Hematopoietic multipotent progenitor cell treated with erythropoietin and hydrocortisone succinate and interleukin-3 and kit ligand, for 15 days (in vitro differentiated cells): ENCODE measurements at places on chromosomes 11 and 22.

DNA sequence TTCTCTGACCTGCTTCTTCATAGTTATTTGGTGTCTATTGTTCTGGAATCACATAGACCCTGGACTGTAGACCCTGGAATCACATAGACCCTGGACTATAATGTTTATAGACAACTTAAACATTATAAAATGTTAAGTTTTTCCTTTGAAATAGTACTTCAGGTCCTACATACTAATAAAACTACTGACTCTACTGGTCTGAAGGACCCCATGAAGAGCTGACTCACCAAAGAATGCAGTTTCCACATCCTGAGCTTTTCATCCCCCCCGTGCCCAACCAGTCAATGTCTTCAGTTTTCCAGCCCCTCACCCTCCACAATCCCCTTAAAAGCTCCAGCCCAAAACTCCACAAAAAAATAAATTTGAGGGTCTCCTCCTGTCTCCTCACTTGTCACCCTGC lies 6.6 kb upstream of the PLEKHA7 start:
- DNase-seq = no peak

GRCh38 chr11:26350002-26350401 lies 18.1 kb downstream of the ANO3 start:
- DNase-seq = no peak

DNA sequence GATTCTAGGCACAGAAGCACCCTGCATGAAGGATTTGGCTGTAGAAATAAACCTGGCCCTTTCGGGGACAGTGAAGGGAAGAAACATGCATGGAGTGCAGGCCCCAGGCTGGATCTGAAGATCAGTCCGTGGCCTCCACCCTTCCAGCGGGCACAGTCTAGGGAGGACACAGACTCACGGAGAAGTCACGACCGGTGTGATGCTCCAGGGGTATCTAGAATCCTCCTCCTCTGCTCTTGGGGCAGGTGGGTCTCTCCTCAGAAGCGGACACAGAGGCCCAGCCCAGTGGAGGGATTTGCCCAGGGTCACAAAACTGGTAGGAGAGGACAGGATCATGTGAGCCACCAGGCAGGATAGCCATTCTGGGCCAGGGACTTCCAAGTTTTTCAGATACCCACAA lies 22.4 kb downstream of the SLCO2B1 start:
- no peak for DNase-seq

GRCh38 chr11:31798554-31799434 lies 12.3 kb downstream of the PAX6 start:
- no peak for DNase-seq

DNA sequence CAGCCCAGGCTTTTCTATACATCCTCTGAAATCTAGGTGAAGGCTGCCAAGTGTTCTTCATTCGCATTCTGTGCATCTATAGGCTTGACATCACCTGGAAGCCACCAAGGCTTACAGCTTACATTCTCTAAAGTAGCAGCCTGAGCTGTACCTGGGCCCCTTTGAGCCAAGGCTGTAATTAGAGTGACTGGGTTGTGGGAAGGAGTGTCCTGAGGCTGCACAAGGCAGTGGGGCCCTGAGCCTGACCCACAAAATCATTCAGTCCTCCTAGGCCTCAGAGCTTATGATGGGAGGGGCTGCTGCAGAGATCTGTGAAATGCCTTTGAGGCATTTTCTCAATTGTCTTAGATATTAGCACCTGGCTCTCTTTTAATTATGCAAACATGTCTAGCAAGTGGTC lies 33.0 kb upstream of the RDX start:
- DNase-seq = no peak

DNA sequence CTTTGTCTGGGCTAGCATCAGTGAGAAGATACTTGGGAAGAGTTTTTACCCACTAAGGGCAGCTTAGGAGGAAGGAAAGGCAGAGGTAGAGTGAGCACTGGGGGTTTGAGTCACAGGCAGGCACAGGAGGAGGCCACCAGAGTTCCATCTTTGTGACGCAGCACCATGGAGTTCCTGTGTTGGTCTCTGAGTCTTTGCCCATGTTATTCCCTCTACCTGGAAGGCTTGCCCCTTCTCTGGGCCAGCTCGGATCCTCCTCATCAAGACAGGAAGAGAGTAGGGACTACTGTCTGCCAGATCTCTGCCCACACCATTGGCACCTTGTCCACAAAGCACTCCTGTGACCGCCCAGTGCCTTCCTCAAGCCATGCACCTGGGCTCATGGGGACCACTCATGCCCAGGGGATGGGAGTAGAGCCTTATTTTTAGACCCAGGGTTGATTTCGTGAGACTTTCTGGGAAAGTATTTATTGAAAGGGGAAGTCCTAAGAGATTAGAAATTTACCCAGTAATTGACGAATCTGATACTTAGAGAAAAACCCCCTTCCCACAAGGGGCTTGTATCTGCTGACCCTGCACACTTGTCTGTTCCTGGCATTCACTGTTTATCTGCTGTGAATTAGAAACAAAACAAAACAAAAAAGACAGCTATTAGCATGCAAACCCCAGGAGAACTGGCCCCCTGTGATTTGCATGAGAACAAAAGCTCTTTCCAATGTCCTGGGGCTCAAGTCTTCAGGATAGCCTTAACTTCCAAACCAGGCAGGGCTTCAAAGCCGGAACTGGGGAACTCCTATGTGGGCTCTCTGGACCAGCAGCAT lies 35.9 kb upstream of the MYEOV start:
- no peak for DNase-seq

- DNase-seq = no peak
Observed at GRCh38 chr11:21144531-21144930, 475.1 kb downstream of the NELL1 start.

- no peak for DNase-seq
Observed at GRCh38 chr11:114059984-114060391, 477 bp downstream of the ZBTB16 start.

GRCh38 chr22:18024276-18024939 lies at the start of gene MICAL3:
Gene MICAL3 (minus strand): TSS chr22:18024561. CDS start chr22:17906812, 117,749 bp downstream.
- peak; percentile 78 for DNase-seq

DNA sequence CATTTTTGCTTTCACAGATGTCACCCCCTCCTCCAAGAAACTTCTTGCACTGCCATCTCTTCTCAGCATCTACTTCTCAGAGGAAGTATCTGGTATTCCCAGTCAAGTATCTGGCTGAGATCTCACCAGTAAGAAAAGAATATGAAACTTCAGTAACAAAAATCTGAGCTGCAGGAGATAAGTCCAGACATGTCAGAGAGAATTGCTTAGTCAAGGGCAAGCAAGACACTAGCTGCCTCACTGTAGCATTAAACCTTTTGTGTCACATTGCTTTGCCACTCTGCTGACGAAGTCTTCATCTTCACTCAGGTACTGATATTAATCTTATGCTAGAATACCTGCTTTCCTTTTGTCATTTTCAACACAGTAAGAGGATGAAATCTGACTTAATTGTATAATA lies 70.6 kb upstream of the ZC3H12C start:
- no peak for DNase-seq

DNA sequence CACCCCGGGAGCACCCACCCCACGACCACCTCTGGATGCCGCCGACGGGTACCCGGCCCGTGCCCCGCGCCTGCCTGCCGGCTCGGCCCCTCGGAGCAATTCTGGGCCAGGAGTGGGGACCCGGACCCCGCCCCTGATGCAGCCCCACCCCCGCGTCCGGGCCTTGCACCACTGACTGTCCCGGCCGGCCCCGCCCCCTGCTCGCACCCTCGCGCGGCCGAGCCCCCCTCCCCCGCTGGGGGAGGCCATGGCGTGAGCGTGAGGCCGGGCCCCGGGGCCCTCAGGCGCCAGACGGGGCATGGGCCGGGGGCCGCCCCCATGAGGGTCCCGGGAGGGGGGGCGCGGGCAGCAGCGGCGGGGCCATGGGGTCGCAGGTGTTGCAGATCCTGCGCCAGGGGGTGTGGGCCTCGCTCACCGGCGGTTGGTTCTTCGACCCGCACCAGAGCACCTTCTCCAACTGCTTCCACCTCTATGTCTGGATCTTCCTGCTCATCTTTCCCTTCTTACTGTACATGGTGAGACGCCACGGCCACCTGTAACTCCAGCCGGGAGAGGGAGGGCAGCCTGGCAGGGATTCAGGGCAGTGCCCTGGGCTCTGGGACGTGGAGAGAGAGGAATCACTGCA lies 486 bp downstream of the PCNX3 start:
- no peak for DNase-seq

DNA sequence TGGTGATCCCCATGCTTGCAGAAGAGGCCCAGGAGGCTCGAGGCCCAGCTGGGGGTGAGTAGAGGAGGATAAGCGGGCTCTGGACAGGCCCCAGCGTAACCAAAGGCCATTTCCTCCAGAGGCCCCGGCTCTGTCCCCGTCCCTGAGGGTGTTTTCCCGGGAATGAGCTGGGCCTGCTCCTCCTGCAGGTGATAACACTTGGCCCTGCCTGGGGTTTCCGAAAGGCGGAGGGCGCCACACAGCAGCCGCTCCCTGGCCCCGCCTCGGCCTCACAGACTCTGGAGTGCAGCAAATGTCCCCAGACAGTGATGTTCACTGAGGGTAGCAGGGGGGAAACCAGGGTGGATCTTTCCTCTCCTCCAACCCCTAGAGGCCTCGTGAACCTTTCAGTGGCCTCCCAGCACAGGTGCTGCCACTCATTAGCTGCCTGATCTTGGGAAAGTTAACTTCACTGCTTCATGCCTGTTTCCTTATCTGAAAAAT lies 10.5 kb upstream of the MGAT3 start:
- peak; percentile 56 for DNase-seq

- DNase-seq = no peak
Observed at GRCh38 chr11:14320020-14320419, 39.0 kb downstream of the RRAS2 start.
